Kidney (tissue), 22 donors: ENCODE measurements at places on chromosomes 6 and 20. TPM values are rescaled to one million over a fixed set of nuclear protein-coding genes. Genes with fewer than 3 reads are reported as not detected.

The CDSN gene
- total RNA-seq = 0.13 TPM

The SMLR1 gene
- 0.16 TPM for total RNA-seq

The PPP1R3G gene
- total RNA-seq = 1.9 TPM

The SCRT2 gene
- total RNA-seq = not detected

The OTOR gene
- total RNA-seq = not detected

The PSORS1C2 gene
- total RNA-seq = not detected

The FAM83C gene
- total RNA-seq = not detected

The NCR2 gene
- total RNA-seq = not detected

The PTPRA gene
- total RNA-seq = 70.3 TPM

The DOK5 gene
- 5.4 TPM for total RNA-seq

The FAM8A1 gene
- 20.7 TPM for total RNA-seq

The PLEKHG1 gene
- total RNA-seq = 58.7 TPM
